Ascending aorta (tissue), 2 donors: ENCODE measurements at places on chromosomes 3 and 15.
A peak's percentile ranks its signal among the peaks of the same experiment; 100 is the strongest.

- H3K27ac ChIP-seq = no peak overlapping the region
- H3K27me3 ChIP-seq = no peaks in the 10 kb centered on the region
- no peaks in the 10 kb centered on the region for H3K36me3 ChIP-seq
Measured at GRCh38 chr3:148147903-148148302, 549.8 kb upstream of the AGTR1 start.

DNA sequence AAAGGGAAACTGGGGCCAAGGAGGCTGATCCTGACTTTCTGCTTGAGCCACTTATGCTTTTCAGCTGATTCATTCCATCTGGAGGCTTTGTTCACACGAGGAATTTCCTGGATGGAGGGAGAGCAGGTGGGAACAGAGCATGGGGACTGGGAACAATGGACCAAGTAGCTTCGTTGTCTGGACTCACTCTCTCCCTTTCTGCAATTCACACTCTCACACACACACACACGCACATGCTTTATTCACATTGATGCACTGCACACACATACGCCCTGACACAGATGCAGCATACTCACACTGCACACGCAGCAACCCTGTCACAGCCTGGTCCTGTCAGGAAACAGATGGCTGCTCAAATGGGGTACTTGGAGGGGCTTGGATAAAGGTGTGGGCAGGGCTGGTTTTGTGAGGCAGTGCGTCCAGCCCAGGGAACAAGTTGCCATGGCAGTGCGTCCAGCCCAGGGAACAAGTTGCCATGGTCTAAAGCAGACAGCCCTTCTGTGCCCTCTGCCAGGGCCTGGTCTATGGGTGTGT, 19.8 kb upstream of the CHCHD6 start:
- no peaks in the 10 kb centered on the region for H3K36me3 ChIP-seq
- peak overlapping the region; percentile 78 for H3K27ac ChIP-seq
- no peaks in the 10 kb centered on the region for H3K27me3 ChIP-seq
- DNase-seq = no peak
- H3K4me3 ChIP-seq = no peak overlapping the region

DNA sequence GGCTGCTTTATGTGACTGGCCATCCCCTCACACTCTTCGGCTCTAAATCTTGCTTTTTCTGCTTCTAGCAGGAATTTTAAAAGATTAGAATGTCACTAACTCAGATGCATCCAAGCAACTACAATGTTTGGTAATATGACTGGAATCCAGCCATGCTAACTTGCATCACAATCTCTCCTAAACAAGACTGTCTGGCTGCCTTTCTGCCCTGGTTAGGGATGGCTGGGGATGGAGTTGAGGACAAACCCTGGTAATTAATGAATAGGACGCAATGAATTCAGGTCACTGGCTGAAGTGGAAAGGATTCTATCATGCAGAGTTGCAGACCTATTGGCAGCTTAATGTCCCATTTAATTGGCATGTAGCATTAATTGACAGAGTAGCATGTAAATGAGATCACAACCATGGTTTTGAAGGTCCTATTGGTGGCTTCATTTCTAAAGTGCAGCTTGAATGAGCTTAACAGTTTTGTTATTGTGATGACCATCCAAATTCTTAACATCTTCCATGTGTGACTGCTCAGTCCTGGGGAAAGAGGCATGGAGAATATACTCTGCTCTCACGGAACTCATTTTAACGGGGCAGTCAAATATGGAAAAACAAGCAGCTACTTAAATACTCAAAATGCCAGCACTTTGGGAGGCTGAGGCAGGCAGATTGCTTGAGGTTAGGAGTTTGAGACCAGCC, 21.7 kb downstream of the NMNAT3 start:
- no peak for DNase-seq
- no peak overlapping the region for H3K27ac ChIP-seq
- no peak overlapping the region for H3K4me3 ChIP-seq
- H3K27me3 ChIP-seq = no peaks in the 10 kb centered on the region
- H3K4me1 ChIP-seq = no peaks in the 10 kb centered on the region

GRCh38 chr3:15501126-15501525, 20.4 kb downstream of the COLQ start:
- H3K27me3 ChIP-seq = no peaks in the 10 kb centered on the region
- no peaks in the 10 kb centered on the region for H3K4me1 ChIP-seq
- H3K36me3 ChIP-seq = no peaks in the 10 kb centered on the region

DNA sequence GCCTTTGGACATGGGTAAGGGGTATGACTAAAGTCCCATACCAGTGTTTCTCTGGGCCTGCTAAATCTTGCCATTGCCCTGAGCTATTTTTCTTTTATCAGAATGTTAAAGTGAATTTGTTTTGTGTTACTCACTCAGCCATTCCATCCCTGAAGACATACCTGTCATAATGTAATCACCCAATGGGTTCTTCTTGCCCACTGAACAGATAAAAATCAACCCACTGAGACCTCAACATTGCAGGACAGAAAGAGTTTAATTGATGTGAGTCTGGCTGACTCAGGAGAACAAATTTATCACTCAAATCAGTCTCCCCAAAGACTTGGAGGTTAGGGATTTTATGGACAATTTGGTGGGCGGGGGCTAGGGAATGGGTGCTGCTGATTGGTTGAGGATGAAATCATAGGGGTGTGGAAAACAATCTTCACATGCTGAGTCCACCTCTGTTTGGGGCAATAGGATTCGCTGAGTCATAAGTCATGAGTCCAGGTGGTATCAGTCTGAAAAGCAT, 47.4 kb downstream of the ILDR1 start:
- no peaks in the 10 kb centered on the region for H3K4me1 ChIP-seq
- DNase-seq = no peak
- H3K27me3 ChIP-seq = no peaks in the 10 kb centered on the region
- no peaks in the 10 kb centered on the region for H3K36me3 ChIP-seq
- no peak overlapping the region for H3K27ac ChIP-seq

DNA sequence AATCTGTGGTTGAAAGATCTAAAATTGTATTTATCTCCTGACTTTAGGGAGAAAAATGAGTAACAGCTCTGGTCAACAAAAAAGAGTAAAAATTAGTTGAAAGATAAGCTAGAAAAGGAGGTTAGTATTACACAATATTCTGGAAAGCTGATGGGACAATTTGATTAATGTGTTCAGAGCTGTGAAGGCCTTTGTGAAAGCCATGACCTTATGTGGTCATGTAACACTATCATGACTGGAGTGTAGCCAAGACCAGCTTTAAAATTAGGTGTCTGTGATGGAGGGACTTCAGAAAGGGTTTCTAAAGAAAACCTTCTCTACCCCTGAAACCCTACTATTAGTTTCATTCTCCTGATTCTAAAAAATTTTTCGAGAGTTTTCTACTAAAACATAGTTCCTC, 127.2 kb downstream of the NFKBIZ start:
- H3K4me3 ChIP-seq = no peak overlapping the region
- no peak overlapping the region for H3K27ac ChIP-seq
- no peak for DNase-seq
- no peaks in the 10 kb centered on the region for H3K36me3 ChIP-seq
- no peaks in the 10 kb centered on the region for H3K4me1 ChIP-seq
- no peaks in the 10 kb centered on the region for H3K27me3 ChIP-seq

DNA sequence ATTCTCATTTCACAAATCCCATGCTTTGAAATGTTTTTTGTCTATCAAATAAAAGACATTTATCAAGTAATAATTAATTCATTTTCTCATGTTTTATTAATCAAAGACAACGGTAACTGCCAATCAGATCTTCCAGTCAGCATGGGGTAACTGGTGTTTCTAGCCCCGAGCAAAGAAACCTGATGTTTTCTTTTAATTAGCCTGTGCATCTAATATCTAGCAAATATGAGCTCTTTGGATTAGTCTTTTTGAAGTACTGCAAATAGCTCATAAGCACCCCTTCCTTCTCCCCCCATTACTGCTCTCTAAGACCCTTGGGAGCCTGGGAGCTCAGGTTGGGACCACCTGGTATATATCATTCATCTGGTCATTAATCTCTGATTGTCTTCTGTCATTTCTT, 43.1 kb upstream of the SRGAP3 start:
- H3K4me3 ChIP-seq = no peak overlapping the region
- H3K4me1 ChIP-seq = no peaks in the 10 kb centered on the region
- H3K36me3 ChIP-seq = no peaks in the 10 kb centered on the region
- H3K27me3 ChIP-seq = no peaks in the 10 kb centered on the region
- no peak for DNase-seq

DNA sequence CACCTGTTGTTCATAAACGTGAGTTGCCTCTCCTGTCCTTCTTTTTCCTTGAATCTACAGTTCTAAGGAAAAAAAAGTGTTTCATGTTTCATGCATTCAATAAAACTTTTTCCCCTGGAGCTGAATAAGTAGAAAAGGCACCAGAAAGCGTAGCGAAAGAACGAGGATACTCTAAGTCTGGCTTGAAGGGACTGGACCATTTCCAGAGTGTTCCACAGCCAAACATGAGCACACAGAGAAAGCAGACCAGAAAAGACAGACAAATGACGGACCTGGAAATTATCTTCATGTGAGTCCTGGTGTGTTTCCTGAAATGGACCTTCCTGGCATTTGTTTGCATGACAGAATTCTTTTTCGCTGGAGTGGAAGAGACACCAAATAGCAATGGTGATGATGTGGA, 204.7 kb downstream of the SV2B start:
- H3K36me3 ChIP-seq = no peaks in the 10 kb centered on the region
- DNase-seq = no peak
- no peaks in the 10 kb centered on the region for H3K4me1 ChIP-seq
- H3K4me3 ChIP-seq = no peak overlapping the region

DNA sequence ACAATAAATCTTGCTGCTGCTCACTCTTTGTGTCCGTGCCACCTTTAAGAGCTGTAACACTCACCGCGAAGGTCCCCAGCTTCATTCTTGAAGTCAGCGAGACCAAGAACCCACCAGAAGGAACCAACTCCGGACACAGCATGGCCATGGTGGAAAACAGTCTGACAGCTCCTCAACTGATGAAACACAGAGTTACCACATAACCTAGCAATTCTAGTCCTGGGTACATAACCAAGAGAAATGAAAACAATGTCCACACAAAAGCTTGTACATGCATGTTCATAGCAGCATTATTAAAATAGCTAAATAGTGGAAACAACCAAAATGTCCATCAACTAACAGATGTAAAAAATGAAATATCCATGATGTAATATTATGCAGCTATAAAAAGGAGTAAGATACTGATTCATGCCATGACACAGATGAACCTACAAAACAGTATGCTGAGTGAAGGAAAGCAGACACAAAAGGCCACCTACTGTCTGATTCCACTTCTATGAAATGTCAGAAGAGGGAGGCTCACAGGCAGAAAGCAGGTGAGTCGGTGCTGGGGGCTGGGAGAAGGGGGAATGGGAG, 36.8 kb downstream of the VGLL4 start:
- DNase-seq = no peak
- no peaks in the 10 kb centered on the region for H3K36me3 ChIP-seq
- H3K4me3 ChIP-seq = no peak overlapping the region
- H3K27ac ChIP-seq = peak overlapping the region; percentile 91
- H3K27me3 ChIP-seq = no peaks in the 10 kb centered on the region

DNA sequence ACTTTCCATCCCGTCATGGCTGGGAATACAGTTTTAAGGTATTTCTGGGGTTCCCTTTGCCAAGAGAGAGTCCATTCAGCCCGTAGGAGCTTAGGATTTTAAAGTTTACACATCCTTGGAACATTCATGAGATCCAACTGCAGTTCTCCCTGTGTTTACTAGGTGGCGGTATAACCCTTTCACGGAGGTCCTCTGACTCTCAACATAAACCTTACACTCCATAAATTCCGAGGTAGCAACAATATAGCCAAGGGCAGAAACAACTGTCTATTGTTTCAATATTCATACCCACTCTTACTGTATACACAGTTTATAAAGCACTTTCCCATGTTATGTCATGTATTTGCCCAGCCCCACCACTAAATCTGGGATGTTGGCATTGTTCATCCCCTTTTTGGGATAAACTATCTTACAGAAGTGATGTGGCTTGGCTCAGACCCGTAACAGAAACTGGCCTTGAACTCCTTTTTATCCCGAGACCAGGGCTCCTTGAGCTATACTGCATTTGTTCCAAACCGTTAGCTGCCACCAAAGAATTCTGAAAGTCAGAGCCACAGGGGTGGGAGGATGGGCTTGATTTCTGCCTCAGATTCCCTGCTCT, 69.2 kb upstream of the COL6A5 start:
- H3K27ac ChIP-seq = no peak overlapping the region
- no peaks in the 10 kb centered on the region for H3K36me3 ChIP-seq
- H3K4me1 ChIP-seq = no peaks in the 10 kb centered on the region
- no peak overlapping the region for H3K4me3 ChIP-seq
- DNase-seq = no peak

- DNase-seq = no peak
- peaks cover 2% of the 10 kb centered on the region for H3K4me1 ChIP-seq
- H3K4me3 ChIP-seq = no peak overlapping the region
- no peaks in the 10 kb centered on the region for H3K27me3 ChIP-seq
- no peaks in the 10 kb centered on the region for H3K36me3 ChIP-seq
- H3K27ac ChIP-seq = no peak overlapping the region
Measured at GRCh38 chr3:33430571-33430970, 9.6 kb downstream of the UBP1 start.

GRCh38 chr15:36275656-36276055, 303.8 kb upstream of the CDIN1 start:
- H3K27me3 ChIP-seq = no peaks in the 10 kb centered on the region
- no peaks in the 10 kb centered on the region for H3K36me3 ChIP-seq
- H3K27ac ChIP-seq = no peak overlapping the region
- no peak overlapping the region for H3K4me3 ChIP-seq
- no peaks in the 10 kb centered on the region for H3K4me1 ChIP-seq
- DNase-seq = no peak

DNA sequence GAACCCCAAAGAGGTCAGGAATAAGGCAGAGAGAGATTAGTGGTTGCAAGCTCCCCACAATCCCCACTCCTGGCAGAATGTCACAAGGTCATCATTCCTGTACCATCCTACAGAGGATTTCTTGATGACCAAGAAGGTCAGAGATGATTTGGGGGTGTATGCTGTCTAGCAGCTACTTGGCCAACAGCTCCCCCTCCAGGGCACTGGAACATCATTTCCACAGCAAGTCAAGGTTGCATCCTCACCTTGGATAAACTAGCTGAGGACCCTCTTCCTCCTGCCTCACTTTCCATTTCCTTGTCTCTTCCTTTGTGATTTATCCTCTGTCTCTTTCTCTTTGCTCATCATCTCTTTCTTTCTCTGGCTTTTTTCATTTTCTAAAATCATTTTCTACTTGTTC, 106.3 kb downstream of the PROS1 start:
- no peak overlapping the region for H3K4me3 ChIP-seq
- H3K4me1 ChIP-seq = no peaks in the 10 kb centered on the region
- H3K36me3 ChIP-seq = no peaks in the 10 kb centered on the region
- H3K27me3 ChIP-seq = no peaks in the 10 kb centered on the region
- H3K27ac ChIP-seq = no peak overlapping the region

- H3K4me3 ChIP-seq = no peak overlapping the region
- H3K4me1 ChIP-seq = no peaks in the 10 kb centered on the region
- no peaks in the 10 kb centered on the region for H3K36me3 ChIP-seq
- no peak for DNase-seq
- peaks cover 10% of the 10 kb centered on the region for H3K27me3 ChIP-seq
Measured at GRCh38 chr15:26870346-26870745, 3.5 kb downstream of the GABRA5 start.

GRCh38 chr3:56720849-56721248, 37.8 kb upstream of the TASOR start:
- no peaks in the 10 kb centered on the region for H3K36me3 ChIP-seq
- H3K27ac ChIP-seq = no peak overlapping the region
- no peak overlapping the region for H3K4me3 ChIP-seq
- no peak for DNase-seq
